Stimulated activated CD4-positive, alpha-beta T cell treated with anti-CD3 and anti-CD28 coated beads, Interleukin-1b, Interleukin-23, amount 100 ng/mL, for 1 hour (primary cell): ENCODE measurements at places on chromosomes 2 and 18.

- DNase-seq: no peak
These were observed 57.6 kb downstream of the BOLA3 start for GRCh38 chr2:74089816-74090745.

DNA sequence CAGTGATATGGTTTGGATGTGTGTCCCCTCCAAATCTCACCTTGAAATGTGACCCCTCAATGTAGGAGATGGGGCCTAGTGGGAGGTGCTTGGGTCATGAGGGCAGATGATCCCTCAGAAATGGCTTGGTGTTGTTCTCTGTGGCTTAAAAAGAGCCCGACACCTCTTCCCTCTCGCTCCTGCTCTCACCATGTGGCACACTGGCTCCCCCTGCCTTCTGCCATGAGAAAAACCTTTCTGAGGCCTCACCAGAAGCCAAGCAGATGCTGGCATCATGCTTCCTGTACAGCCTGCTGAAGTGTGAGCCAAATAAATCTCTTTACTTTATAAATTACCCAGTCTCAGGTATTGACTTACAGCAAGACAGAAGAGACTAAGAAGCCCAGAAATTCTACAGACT is 357.1 kb downstream of the NRXN1 start:
- DNase-seq: no peak

GRCh38 chr2:151688719-151689118 is 45.6 kb downstream of the NEB start:
- DNase-seq: no peak

DNA sequence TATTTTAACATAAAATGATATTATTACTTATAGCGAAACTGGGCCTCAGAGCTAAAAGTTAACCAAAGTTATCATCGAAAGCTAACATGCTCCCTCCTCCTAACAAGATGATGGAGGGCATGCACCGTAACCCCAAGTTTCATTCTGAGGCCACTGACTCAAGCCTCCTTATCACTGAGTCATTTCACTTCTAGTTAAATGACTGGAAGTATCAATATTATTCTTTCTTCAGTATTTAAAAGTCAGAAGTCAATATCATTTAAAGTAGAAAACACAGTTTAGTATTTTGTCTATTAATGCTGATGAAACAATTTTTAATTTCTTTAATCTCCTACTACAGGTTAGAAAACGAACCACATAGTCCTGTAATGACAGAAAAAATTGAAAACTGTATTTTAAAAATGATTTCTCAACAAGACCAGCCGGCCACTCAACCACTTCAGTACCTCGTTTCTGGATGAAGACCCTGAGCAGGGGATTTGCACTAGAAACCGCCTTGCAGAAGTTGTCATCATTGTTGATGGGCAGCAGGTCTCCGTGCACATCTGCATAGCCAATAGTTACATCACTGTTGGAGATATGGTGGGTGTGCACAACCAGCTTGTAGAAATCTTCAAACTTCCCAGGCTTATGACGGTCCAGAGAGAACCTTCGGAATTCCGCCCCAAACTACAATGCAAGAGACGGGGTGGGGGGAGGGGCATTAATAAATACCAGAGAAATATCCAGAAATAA is 44.9 kb downstream of the PARD6G start:
- DNase-seq: no peak

- peak; percentile 90 for DNase-seq
These were observed at the start of gene RALBP1 for GRCh38 chr18:9474983-9475642. Gene RALBP1, plus strand, starts transcription at chr18:9475513. Its CDS starts 37,533 bp downstream, at chr18:9513046.

GRCh38 chr18:8516371-8517250 is 92.6 kb upstream of the RAB12 start:
- no peak for DNase-seq

DNA sequence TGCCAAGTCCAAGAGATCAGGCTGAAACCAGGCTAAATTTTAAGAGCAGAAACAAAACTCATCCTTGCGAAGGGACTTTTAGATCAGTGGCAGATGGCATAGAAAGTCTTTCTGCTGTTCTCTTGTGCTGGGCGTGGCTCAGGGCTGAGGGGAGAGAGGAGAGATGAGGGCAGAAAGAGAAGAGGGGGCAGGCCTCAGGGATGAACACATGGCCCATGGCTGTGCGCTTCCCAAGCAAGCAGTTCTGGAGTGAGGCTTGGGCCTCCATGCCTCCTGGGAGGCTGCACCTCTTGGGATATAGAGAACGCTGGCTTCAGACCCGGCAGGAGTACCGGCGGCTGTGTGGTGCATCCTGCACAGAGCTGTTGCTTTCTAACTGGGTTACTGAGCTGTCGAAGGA is 41.0 kb downstream of the HPCAL1 start:
- DNase-seq: no peak

- no peak for DNase-seq
These were observed 41.0 kb downstream of the MYO3B start for GRCh38 chr2:170218931-170219330.

DNA sequence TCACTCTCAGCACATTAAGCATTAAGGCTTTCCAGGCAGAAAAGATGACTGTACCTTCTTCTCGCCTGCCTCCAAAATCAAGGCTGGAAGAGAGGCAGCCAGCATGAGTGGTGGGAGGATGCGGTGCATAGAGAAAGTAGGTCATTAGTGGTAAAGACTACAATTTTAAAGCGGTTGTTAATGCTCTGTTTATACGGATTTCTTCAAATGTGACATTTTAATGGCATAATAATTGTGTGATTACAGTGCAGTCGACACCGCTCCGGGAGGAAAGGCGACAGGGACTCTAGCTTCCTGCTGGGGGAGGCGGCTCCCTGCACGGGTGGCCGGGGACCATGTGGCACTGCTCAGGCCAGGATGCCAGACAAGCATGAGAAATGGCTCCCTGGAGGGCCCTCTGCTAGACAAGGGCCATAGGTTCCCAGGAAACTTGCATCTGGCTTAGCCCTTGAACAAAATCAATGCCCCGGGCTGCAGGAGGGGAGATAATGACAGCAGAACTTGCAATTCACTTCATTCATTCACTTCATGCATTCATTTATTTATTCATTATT is 129.6 kb downstream of the GALNT14 start:
- DNase-seq: no peak

- no peak for DNase-seq
These were observed 269.8 kb downstream of the TMX3 start for GRCh38 chr18:68445136-68445535.

DNA sequence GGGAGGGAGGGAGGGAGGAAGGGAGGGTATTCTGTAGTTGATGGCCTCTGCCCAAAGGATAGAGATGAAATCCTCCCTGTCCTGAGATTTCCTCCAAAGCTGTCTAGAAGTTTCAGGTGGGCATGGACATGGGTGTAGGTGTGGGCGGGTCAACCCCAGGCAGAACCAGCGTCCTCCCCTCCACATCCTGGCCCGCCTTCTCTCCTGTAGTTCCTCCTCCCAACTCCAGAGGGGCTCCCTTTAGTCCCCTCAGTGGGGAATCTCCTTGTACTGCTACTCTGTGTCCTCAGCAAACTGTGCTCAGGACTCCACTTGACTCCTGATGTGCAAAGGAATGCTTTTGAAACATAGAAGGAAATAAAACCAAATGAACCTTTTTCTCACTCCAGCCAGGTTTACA is 88.1 kb downstream of the MRPS9 start:
- DNase-seq: no peak

- no peak for DNase-seq
These were observed 183.4 kb upstream of the FN1 start for GRCh38 chr2:215619022-215619958.

DNA sequence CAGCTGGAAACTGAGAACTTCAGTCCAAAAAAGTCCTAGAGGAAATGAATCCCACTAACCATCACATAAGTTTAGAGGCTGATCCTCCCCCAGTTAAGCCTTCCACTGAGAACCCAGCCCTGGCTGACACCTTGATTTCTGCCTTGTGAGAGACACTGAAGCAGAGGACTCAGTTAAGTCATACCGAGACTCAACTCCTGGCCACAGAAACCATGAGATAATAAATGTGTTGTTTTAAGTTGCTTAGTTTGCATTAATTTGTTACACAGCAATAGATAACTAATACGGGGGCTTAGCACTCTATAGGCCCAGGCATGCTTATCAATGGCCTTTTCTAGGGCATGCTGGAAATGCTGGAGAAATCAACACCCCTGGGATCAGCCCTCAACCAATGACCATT is 3.4 kb upstream of the ADD2 start:
- DNase-seq: no peak

DNA sequence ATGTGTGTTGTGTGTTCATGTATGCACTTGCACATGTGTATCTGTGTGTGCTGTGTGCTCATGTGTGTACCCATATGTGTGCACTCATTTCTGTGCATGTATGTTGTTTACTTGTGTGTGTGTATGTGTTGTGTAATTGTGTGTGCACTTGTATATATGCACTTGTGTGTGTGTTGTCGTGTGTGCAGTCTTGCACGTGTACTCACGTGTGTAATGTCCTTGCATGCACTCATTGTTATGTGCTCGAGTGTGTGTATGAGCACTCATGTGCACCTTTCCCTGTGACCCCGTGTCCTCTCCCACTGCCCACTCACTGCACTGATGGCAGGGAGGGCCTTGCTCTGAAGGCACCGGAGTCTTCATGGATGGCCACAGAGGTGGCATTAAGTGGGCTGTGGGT is 92.0 kb downstream of the SMIM21 start:
- no peak for DNase-seq

- DNase-seq: no peak
These were observed 83.5 kb downstream of the IRS1 start for GRCh38 chr2:226716126-226716525.

DNA sequence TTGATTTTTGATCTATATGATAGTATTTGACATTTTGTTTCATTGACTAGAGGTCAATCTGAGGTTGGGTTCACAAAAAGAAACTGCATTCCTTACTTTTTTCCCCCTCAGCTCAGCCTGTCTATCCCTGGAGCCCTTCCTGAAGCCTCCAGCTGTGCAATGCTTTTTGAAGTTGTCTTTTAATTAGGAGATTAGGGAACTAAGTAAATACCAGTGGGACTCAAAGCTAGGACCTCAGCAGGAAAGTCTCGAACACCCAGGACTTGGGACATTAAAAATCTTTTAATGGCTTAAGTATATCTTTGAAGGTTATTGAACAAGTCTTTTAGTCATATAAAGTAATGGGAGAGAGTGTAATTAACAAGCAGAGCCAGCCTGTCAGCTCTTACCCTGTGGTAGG is 220.2 kb downstream of the PDE11A start:
- no peak for DNase-seq

DNA sequence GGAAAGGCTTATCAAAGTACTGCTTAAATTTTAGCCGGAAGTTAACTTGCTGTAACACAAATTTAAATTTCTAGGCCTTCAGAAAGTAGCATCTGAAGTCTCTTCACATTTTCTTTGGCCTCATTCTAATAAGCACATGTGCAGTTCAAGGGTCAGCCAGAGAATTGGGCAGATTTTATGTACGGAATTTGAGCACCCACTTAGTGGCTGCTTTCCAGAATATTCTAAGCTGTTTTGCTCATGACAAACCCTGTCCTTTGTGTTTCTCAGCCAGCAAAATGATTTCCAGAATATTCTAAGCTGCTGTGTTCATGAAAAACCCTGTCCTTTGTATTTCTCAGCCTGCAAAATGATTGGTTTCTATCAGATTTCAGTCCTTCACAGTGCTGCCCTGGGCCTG is 225.0 kb upstream of the DOK6 start:
- DNase-seq: no peak
